Stimulated activated CD4-positive, alpha-beta T cell treated with anti-CD3 and anti-CD28 coated beads, Interleukin-1b, Interleukin-23, amount 100 ng/mL, for 48 hours (primary cell): ENCODE measurements at places on chromosomes 12 and 14.

DNA sequence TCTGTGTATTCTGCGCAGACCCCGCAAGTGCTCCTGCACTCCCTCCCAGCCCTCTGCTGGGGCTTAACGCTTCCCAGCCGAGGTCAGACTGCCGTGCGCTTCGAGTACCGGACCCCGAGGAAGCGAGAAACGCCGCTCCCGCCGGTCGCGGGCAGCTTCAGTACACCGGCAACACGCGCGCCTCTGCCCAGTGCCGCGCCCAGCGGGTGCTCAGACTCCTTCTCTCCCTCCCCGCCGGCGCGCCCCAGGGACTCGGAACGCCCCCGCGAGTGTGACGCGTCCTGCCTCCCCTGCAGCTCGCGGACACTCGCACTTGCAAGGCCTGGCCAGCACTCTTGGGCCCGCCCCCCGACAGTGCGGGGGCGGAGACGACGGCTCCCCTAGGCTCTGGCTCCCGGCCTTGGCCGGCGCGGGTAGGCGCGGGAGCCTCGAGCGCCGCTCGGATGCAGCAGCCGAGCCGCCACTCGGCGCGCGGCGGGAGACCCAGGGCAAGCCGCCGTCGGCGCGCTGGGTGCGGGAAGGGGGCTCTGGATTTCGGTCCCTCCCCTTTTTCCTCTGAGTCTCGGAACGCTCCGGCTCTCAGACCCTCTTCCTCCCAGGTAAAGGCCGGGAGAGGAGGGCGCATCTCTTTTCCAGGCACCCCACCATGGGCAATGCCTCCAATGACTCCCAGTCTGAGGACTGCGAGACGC, at the start of gene PTGER2:
Gene PTGER2 (plus strand): TSS at position 410 of the 692 bp plus-strand sequence. CDS start 237 bp downstream, at position 647.
- DNase-seq, result peak; percentile 63

DNA sequence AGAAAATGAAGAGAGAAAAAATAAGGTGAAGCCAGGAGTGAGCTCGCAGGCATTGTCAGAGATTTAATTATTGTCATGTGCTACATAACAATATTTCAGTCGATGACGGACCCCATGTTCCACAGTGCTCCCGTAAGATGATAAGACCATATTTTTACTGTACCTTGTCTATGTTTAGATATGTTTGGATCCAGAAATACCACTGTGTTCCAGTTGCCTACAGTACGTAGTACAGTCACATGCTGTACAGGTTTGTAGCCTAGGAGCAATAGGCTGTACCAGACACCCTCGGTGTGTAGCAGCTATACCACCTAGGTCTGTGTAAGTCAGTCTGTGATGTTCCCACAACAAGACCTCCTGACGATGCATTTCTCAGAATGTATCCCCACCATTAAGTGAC, 137.5 kb downstream of the FBXL14 start:
- no peak for DNase-seq

DNA sequence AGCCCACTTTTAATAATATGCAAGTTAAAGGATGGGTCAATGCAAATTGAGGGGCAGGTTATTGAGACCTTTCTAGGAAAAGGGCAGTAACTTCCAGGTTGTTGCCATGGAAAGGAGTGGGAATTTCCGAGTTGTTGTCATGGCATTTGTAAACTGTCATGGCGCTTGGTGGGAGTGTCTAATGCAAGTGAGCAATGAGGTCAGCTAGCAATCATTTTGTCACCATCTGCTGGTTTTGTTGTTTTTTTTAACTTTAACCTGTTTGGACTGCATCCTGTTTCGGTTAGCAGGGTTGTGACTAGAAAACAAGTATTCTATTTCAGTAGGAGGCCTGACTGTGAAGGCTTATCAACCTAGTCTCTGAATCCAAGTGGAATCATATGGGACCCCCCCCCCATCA, 85.8 kb upstream of the TSPAN11 start:
- DNase-seq, result no peak

DNA sequence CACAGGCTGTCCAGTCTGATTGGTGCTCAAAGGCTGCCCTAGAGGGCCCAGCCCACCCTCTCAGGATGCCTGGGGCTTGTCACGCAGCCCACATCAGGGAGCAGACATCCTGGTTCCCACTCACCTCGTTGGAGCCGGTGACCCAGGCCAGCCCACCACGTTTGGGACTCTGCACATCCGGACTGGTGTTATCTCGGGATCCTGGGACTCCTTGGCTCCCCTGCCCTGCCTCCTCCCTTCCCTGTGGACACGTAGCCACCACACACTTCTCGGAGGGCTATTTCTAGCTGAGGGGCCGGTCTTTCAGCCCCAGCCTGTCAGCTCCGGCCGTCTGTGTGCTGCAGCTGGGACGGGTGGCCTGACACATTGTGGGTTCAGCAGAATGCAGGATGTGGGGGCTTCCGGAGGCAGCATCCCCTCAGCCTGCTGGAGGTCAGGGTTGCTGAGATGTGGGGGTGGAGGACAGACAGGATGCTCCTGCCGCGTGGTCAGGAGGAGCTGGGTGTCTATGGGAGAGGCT, 12.8 kb upstream of the FGF23 start:
- no peak for DNase-seq

GRCh38 chr12:45872446-45872845, 117.9 kb downstream of the SCAF11 start:
- no peak for DNase-seq

DNA sequence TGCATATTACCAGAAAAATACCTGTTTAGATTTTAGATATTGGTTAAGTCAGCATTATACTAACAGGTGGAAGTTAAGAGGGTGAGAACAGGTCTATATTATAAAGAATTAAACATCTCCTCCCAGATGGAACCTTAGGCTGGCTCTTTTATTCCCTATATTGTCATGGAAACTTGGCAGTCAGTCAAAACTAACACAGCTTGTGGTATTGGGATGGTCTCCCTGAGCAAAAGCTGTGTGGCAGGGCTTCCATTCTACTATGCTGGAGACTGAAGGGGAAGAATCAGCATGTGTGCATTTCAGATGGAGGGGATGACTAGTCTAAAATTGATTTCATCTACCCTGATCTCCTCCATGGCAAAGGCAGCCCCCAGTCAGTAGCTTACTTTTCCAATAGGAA, 66.7 kb downstream of the SMOC1 start:
- no peak for DNase-seq

DNA sequence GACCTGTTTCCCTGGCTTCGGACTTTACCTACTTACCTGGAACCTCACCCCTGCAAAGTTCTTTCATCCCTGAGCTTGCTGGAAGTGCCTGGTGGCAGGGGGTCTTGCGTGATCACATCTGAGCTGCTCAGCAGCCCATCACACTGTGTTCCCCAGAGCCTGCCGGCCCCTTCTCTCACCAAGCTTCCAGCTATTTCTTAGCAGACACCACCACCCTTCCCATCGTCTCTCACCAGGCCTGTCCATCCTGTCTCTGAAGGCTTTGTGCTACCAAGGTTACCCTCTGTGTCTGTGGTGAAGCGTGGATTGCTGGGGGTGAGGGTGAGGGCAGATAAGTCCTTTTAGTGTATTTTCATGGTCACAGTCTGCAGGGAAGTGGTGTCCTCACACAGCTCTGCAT, 78.8 kb upstream of the NRXN3 start:
- no peak for DNase-seq

GRCh38 chr12:69583203-69583602, 2.1 kb upstream of the CCT2 start:
- no peak for DNase-seq

DNA sequence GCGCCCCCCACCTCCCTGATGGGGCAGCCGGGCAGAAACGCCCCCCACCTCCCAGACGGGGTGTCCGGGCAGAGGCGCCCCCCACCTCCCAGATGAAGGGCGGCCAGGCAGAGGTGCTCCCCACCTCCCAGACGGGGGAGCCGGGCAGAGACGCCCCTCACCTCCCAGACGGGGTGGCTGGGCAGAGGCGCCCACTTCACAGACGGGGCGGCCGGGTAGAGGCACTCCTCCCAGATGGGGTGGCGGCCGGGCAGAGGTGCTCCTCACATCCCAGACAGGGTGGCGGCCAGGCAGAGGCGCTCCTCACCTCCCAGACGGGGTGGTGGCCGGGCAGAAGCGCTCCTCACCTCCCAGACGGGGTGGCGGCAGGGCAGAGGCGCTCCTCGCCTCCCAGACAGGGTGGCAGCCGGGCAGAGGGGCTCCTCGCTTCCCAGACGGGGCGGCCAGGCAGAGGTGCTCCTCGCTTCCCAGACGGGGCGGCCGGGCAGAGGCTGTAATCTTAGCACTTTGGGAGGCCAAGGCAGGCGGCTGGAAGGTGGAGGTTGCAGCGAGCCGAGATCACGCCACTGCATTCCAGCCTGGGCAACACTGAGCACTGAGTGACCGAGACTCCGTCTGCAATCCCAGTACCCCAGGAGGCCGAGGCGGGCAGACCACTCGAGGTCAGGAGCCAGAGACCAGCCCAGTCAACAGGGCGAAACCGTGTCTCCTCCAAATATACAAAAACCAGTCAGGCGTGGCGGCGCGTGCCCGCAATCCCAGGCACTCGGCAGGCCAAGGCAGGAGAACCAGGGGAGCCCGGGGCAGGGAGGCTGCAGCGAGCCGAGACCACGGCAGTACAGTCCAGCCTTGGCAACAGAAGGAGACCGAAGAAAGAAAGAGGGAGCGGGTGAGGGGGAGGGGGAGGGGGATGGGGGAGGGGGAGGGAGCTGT, 12.9 kb upstream of the PXN start:
- DNase-seq, result no peak

DNA sequence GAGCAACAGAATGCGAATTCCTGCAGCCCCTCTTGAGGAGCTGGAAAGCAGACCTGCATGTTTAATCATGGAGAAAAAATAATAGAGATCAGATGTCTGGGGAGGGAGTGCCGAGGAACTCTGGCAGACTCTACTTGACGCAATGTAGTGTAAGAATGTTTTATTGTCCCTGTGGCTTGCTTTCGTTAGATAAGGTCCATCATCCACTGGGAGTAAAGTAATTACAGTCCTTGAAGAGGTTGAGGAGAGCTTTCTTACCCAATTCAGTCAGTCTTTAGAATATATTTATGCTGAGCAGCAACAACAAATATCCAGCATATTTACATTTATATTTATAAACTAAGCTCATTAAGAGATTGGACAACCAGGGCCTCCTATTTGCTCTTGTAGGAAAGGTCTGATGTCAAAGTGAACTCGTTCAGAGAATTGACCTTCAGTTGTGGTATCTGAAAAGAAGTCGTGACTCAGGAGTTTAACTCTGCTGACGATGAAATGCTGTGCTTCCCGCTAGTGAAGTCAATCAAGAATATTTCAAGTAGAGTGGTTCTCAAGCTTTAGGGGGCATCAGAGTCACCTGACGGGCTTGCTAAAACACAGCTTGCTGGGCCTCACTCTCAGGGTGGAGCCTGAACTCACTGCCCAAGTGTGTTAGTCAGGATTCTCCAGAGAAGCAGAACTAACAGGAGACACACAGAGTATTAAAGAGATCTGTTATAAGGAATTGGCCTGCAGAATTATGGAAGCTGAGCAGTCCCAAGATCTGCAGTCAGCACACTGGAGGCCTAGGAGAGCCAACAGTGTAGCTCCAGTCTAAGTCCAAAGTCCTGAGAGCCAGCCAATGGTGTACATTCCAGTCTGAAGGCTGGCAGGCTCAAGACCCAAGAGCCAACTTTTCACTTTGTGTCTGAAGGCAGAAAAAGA, 139.3 kb upstream of the LMNTD1 start:
- no peak for DNase-seq

DNA sequence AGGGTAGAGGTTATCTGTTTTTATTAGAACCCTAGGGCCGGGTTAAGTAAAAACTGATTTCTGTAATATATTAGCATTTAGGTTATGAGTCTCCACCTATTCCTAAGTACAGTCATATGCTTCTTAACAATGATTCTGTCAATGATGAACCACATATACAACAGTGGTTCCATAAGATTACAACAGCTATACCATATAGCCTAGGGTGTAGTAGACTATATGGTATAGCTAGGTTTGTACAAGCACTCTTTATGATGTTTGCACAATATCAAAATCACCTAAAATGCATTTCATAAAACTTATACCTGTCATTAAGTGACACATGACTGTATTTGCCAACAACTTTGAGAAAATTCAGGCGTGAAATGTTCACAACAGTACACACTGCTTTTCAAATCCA, 110.6 kb downstream of the RPL10L start:
- DNase-seq, result no peak

DNA sequence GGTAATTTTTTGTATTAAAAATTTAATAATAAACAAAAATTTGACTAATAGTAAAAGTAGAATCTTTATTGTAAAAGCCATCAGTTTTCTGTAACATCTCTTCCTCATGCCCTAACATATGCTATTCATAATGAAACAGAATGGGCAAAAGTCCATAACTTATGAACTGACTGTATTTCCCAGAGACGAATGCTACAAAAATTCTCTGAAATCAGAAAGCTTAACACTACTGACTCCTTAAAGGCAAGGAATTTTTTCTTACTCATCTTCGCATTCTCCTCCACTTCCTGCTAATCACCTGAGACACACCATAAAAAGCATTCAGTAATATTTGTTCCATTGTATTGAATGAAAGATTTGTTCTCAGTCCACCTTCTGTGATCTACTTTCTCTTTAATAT, 17.6 kb downstream of the MON2 start:
- no peak for DNase-seq

- DNase-seq, result no peak
Measured at GRCh38 chr12:127147724-127148123, 1119.2 kb upstream of the TMEM132C start.

GRCh38 chr14:105943973-105944602, 417.7 kb downstream of the TMEM121 start:
- no peak for DNase-seq

- no peak for DNase-seq
Measured at GRCh38 chr14:103755060-103755459, 39.5 kb downstream of the ZFYVE21 start.

- DNase-seq, result no peak
Measured at GRCh38 chr12:54294953-54295566, 5.8 kb downstream of the NFE2 start.

GRCh38 chr12:12909995-12910420, 18.6 kb downstream of the GPRC5A start:
- no peak for DNase-seq

DNA sequence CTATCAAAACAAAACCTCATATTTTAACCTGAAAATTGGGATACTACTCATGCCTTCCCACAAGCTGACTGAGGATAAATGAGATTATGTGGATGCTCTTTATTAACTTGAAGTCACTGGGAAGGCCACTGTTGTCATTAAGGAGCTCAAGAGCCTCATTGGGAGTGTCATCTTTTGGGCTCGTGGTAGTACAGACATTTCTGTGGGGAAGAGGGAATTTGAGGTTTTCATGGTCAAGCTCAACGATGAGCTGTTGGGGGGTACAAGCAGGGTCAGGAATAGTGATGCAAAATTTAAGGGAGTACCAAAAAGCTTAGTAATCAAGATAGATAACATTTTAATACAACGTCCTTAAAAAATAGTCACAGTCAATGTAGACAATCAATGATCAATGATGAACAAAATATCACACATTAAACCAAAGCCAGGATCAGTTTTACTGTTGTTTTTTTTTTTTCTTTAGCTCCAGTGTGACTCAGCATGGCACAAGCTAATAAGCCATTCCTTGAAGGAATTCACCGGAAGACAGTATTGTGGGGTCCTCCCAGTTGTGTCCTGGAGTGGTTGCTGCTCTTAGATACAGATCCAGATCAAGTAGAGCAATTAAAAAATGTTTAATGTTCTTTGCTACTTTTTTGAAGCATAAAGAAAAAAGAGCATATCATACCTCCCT, 130.9 kb downstream of the C12orf75 start:
- no peak for DNase-seq

- no peak for DNase-seq
Measured at GRCh38 chr14:78043349-78043748, 126.8 kb upstream of the NRXN3 start.
